Activated CD8-positive, alpha-beta memory T cell treated with anti-CD3 and anti-CD28 coated beads, Interleukin-2, amount 50 U/mL, for 4 hours (primary cell): ENCODE measurements at places on chromosomes 11 and 22.

DNA sequence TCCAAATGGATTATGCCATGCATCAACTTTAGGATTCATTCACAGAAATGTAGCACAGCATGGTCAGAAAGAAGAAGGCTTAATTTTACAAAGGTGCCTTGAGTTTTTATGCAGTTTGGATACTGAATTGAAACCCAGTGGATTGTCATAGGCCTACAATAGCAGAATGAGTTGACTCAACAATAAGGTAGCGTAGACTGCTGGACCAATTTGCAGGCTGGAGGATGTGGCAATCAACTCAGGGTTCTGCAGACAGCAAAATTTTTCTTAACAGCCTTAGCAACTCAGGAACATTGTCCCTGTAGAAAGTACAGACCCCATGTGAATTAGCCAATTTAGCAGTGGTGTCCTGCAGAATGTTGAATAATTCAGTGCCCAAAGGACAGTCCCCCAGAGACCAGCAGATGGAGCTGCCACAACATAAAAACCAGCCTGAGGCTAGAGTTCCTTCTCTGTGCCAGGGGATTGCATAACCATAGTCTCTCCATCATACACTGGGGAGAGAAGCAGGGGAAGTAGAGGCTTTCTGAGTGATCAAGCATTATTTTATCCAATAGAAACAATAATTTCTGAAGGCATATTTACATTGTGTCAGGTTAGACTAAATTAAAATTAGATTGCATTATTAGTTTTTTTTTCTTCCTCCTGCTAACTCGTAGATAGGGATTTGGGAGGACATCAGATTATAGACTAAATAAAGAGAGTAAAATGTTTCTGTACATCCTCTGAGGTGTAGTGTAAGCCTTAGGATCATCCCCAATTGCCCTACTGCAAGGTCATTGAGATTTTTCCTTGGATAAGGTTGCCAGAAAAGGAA is 20.3 kb upstream of the MRPL17 start:
- peak; percentile 28 for DNase-seq

DNA sequence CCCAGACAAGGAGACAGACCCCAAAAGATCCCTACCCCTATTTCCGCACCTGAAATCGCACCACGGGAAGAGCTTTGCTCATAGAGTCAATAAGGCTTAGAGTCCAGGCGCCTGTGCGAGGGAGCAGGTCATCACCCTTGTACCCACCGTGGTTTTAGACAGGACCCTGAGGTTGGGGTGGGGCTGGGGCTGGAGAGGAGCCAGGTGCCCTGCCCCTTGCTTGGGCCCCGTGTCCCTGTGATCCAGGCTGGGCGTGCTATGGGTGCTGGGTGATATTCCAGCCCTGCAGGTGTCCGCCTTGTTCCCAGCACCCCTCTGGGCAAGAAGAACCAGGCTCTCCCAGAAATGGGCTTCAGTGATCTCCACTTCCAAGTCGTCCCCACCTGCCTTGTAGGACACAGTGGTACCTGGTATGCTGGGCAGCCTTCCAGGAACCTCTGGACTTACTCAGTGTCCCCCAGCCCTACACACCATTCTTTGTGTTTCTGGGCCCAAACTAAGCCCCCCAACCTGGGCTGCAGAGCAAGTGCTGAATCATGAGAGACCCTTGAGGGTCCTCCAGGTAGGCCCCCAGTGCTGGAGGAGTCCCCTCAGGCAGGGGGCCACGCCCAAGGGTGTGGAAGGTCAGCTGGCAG is 4.5 kb downstream of the CD81 start:
- no peak for DNase-seq

- peak; percentile 89 for DNase-seq
These were observed 69.0 kb upstream of the SYT13 start for GRCh38 chr11:45354976-45355705.

GRCh38 chr11:45921561-45922424 is 663 bp upstream of the LARGE2 start:
- DNase-seq, result peak; percentile 25

DNA sequence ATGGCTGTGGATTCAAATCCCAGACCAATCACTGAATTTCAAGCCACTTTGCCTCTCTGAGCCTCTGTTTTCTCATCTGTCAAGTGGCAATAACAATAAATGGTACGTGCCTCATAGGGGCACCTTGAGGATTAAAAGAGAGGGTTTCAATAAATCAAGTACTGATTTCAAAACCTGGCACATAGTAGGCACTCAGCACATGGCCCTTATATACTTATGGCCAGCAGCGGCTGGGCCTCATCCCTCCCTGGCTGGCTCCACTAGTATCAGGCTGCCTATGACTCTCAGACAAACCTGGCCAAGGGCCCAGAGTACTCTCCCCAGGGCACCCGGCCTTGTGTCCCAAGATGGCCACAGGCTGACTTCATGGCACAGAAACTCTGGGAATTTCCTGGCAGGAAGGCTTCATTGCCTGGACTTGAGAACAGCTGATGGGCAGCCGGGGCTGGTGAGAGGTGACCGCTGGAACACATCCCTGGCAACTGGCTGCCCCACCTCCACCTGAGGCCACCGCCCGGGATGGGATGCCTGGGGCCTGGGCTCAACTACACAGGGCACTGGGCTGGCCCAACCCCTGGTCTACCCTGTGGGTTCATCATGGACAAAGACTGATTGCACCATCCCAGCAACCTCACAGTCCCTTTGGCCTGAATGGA is 3.4 kb downstream of the FADS3 start:
- no peak for DNase-seq

- no peak for DNase-seq
These were observed 539.2 kb downstream of the BUD13 start for GRCh38 chr11:116233561-116233960.

DNA sequence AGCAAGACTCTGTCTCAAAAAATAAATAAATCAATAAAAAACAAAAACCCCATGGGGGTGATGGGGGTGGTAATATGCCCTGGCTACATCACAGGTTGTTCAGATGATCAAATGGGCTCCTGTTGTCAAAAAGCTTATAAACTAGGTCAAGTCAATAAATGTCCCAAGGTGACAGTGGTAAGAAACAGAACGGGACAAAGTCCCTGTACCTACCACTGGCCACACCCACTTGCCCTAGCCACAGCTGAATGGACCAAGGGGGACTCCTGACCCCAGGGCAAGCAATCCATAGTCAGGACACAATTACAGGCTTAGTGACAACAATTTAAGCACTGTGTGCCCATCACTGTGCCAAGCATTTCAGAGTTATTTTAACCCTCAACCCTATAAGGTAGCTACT is 6.0 kb downstream of the NAGA start:
- no peak for DNase-seq
